ENCODE measurements at places on chromosomes 12 and 14.
A peak's percentile ranks its signal among the peaks of the same experiment; 100 is the strongest.

DNA sequence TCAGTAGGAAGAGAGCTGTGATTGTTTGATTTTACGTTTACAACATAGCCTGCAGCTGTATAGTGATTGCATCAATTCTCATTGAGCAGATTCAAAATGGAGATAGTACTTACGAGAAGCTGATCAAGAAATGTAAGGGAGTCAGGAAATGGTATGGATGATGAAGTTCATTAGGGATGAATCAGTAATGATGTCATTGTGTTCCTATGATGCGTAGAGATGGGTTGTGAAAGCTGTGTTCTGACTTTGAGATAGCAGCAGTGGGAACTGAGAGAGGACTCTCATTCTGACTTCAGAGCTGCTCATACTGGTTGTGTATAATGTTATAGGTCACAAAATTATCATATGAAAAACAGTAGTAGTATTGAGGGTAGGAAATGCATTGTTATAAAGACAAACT lies 44.0 kb downstream of the TTLL5 start:
- no peak for DNase-seq

DNA sequence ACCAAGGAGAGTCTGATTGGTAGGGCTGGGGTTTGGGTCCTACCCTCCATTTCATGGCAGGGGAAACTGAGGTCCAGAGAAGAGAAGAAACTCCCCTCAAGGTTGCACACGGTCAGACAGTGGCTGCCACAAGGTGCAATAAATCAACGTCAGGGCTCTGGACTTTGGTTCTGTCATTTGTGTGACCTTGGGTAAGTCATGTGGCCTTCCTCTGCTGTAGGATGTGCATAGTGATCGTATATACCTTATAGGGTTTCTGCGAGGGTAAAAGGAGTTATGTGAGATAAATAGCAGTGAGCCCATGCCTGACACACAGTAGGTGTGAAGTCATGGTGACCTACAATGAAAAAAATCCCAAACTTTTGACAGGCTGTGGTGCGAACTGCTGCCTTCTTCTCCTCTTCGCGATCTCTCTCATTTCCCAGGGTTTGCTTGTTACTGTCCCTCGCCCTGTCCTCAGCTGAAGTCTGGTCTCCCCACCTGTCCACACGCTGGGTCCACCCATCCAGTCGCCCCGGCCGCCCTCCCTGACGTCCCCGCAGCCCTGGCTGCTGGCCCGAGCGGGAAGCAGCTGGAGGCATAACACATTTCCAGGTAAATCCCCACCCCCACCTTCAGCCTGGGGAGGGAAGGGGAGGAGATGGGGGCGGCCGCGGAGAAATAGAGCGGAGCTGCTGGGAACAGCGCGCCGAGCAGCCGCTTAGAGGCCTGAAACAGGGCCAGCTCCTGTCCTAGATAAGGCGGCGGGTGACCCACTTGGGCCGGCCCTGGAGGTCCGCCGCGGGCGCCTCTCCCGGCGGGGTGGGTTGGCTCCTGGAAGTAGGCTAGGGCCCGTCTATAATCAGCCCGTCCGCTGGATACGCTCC lies 1.8 kb upstream of the FAM222A start:
- no peak for DNase-seq

- DNase-seq = no peak
These were observed 11.9 kb downstream of the MED13L start for GRCh38 chr12:116265351-116266147.

GRCh38 chr12:31230004-31230403 lies 95.9 kb downstream of the SINHCAF start:
- no peak for DNase-seq

DNA sequence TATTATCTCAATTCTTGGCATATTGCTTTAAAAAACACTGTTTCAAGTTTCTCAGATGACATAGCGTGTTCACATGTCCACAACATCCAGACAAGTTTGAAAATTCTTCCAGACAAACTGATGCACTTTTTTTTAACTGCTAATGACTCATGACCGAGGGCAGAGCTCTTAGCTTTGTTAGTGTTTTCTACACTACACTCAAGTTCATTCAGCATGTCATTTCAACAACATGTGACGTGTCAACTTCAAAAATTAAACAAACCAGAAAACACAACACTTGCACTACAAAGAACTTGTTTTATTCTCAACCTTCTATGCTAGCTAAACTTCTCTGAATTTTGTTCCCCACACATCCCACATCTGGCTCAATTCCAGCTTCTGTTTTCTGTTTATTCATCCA lies 1186.3 kb upstream of the FLRT2 start:
- no peak for DNase-seq

GRCh38 chr14:100317389-100317788 lies 5.8 kb upstream of the SLC25A47 start:
- DNase-seq = no peak

DNA sequence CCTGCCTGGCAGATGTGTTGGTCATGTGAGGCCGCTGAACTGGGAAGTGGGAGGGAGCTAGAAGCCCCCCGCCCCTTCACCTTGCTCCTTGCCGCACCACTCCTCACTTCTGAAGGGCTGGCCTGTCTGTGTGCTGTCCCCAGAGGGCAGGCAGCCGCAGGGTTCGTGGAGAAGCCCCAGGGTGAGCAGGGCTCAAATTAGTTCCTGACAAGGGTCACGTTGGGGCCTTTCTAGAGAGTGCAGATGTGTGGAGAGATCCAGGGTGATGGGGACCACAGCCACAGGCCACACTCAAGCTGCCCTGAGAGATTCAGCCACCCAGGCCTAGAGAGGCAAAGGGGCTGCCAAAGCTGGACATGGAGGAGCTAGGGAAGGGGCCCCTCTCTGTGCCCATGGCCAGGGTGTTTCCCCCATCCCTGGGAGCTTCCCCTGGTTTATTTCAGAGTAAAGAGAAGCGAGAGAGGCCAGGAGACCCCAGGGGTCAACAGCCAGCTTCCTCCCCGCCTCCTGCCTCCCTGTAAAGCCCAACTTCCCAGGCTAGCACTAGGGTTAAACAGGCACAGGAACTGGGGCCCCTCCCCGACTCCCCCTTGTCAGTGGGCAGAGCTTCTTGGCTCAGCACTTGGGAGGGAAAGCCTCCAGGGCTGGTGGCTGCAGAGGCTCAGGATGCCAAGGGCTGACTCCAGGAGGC lies 16.2 kb downstream of the SLC25A29 start:
- DNase-seq = no peak

- no peak for DNase-seq
These were observed 1.0 kb upstream of the KDM2B start for GRCh38 chr12:121581686-121582429.

DNA sequence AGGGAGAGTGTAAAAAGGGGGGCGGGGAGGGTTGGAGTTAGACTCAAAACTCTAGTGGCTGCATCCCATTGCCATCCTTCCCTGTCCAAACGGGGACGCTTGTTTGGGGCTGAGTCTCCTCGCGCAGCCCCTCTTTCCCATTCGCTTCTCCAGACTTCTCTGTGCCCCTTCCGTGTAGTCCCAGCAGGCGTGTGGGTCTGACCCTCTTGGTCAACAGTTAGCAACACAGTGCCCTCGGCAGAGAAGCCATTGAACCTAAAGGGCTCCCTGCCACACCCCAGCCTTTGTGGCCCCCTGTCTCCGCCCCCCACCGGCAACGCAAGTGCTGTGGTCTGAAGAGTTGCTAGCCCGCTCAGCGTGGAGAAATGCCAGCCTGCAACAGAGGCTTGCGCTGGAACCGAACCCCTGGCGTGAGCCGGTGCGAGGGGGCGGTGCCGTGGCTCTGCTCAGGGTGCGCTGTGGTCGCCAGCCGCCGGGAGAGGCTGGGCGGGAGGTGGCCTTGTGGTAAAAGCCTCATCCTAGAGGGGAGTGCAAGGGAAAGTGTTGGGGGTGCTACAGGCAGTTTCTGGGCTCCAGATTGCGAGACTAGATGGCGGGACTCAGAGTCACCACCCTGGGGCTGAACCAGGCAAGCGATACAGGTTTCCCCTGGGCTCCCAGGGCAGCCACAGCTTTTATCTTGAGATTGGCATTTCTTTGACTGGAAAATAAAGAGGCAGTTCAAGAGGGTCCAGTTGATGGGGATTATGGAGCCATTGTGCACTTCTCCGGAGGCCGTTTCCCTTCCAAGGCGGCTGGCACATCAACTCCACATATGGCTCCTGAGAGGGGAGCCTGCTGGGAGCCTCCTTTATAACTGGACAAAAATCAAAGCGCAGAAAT lies 2.1 kb downstream of the PLXNC1 start:
- DNase-seq = no peak

DNA sequence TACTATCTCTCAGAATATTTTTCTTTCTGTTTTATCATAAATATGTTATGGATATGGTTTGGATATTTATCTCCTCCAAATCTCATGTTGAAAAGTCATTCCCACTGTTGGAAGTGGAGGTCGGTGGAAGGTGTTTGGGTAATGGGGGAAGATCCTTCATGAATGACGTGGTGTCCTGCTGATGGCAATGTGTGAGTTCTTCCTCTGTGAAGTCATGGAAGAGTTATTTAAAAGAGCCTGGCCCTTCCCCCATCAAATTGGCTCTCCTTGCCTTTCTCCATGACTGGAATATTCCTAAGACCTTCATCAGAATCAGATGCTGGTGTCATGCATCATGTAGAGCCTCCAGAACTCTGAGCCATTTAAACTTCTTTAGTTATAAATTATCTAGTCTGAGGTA lies 1291.6 kb downstream of the FSCB start:
- no peak for DNase-seq

DNA sequence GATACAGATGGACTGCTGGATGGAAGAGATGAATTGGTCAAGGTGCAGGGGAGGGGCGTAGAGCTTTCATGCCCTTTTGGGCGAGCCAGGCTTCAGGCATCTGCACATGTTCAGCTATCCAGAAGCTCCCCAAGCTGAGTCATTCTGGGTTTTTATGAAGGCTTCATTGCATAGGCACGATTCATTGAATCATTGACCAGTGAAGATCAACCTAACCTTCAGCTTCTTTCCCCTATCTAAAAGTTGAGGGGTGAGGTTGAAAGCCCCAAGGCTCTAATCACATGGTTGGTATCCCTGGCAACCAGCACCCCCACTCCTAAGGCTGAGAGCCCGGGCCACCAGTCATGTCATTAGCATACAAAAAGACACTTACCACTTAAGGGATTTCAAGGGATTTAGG lies 36.3 kb downstream of the RPS29 start:
- peak; percentile 32 for DNase-seq

DNA sequence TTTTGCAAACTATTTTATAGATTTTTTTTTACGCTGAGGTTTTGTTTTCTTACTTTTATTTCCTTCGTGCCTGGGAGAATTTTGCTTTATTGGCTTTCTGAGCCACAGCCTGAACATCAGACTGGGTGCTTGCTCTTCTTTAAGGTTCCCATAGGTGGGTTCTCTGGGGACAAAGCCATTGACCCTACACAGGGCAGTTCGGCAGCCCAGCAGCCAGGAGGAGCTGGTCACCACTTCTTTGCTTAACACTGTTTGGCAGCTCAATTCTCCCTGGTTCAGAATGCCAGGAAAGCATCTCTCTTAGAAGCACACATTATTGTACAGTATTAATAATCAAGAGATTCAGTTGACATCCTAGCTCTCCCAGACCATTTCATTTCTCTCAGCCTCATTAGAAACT lies 140.8 kb upstream of the NEDD1 start:
- DNase-seq = no peak

GRCh38 chr12:92055877-92056276 lies 89.8 kb downstream of the BTG1 start:
- DNase-seq = no peak

DNA sequence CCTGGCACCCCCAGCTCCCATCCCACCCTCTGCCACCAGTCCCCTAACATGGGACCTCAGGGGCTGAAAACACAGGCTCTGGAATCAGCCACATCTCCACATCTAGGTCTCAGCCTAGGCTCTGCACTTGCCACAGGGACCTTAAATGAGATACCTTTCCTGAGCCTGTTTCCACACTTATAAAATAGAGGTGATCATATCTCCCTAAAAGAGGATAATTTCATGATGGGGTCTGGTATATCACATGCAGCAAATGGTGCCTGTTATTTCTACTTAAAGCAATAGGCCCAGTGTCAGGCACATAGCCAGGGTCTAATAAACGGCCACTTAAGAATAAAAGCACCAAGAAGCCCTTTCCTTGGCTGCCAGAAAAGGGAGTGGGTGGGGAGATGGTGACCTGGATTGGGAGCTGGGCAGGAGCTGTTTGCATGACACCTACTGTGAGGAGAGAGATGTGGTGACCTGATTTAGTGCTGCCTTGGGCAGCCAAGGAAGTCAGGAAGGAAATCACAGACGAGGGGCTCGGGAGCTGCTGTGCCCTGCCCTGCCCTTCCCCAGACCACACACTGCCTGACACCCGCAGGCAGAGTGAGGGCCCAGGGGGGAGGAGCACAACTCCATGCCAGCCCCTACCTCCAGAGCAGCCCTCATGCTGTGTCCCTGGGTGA lies 71.2 kb downstream of the IRF2BPL start:
- no peak for DNase-seq

DNA sequence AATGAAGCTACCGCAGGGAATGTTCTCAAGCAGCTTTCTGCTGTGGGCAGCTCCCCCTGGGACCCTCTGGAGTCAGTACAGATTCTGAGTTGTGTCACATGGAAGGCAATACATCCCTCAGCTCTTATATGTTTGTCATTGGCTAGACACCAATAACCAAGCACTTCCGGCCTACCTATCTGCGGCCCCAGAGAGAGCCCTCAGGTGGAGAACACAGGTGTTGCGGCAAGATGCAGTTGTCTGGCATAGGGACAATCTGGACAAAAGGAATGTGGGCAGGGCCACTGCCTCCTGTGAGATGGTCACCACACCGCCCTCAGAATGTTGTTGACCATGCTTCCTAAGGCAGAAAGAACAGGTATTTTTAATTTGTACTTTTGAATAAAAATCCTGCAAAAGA lies 118.7 kb downstream of the BRMS1L start:
- DNase-seq = no peak

- DNase-seq = no peak
These were observed 1.5 kb downstream of the IRF2BPL start for GRCh38 chr14:77026930-77027537.

DNA sequence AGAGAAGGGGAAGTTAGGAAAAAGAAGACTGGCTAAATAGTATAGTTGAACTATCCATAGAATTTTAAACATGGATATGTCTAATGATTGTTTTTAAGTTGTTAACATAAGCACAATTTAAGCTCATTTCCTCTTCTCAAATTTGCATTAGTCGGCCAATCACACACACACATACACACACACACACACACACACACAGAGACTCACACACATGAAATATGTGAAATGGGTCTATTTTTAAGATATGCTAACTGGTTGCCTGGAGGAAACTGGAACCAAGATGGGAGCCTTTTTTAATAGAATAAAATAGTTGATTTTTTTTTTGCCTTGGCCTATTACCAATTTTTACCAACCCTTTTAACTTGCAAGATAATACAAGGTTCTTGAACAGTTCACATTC lies 24.0 kb upstream of the STYK1 start:
- no peak for DNase-seq
